Putamen (tissue), 1 donor: ENCODE measurements at places on chromosomes 1 and 21.

DNA sequence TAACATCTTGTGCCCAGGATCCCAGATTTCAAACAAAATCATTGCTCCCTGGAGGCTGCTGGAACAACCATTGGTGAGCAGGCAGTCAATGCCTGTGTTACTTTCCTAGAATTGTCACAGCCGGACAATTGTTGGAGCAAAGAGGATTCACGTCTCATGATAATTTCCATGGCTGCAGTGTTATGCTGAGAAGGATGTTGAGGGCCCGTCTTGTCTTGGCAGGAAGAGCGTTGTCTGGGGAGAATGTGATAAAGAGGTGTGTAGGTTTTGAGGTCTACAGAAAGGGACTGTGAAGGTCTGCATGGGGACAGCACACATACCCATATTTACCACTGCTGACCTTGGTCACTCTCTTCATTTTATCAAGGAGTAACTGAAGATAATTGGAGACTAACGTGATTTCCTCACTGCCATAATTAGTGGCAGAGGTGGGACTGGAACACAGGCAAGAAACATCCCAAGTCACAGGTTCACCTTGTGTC lies 6.3 kb downstream of the MECR start:
- DNase-seq = no peak

- DNase-seq = no peak
These were observed 4.3 kb downstream of the MEF2D start for GRCh38 chr1:156496211-156496761.

GRCh38 chr1:163170331-163170730 lies 32.4 kb downstream of the RGS5 start:
- no peak for DNase-seq

DNA sequence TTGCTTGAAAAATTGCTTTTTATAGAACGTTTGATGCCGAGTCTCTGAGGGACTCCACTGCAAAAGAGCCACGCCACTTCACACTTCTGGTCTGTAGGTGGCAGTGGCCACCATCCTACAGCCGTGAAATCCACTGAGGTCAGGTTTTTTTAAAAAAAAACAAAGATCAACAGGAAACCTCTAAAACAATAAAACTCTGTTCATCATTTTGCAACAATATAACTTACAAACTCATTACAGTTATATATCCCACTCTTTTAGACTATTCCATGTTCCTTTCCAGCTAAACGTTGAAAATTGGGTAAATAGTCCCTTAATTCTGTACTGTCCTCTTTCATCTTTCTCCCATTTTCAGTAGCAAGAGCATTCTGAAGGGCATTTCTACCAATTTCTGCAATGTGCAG lies 64.6 kb upstream of the FMN2 start:
- DNase-seq = peak; percentile 25

DNA sequence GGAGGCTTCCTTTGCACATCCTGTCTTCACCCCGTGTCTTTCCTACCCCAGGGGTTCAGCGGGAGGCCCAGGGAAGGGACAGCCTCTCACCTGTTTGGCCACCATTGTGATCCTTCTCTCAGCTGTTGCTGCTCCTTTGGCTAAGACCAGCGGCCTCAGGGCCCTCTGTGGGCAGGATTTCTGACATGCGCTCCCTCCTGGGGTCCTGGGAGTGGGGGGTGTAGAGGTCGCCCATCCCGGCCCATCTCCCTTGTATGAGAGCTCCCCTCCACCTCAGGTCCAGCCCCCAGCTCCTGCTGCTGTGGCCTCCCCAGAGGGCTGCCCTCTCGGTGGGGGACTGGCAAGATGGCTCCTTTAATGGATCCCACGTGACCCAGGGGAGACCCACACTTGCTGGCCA lies 120.5 kb downstream of the PRDM2 start:
- no peak for DNase-seq

DNA sequence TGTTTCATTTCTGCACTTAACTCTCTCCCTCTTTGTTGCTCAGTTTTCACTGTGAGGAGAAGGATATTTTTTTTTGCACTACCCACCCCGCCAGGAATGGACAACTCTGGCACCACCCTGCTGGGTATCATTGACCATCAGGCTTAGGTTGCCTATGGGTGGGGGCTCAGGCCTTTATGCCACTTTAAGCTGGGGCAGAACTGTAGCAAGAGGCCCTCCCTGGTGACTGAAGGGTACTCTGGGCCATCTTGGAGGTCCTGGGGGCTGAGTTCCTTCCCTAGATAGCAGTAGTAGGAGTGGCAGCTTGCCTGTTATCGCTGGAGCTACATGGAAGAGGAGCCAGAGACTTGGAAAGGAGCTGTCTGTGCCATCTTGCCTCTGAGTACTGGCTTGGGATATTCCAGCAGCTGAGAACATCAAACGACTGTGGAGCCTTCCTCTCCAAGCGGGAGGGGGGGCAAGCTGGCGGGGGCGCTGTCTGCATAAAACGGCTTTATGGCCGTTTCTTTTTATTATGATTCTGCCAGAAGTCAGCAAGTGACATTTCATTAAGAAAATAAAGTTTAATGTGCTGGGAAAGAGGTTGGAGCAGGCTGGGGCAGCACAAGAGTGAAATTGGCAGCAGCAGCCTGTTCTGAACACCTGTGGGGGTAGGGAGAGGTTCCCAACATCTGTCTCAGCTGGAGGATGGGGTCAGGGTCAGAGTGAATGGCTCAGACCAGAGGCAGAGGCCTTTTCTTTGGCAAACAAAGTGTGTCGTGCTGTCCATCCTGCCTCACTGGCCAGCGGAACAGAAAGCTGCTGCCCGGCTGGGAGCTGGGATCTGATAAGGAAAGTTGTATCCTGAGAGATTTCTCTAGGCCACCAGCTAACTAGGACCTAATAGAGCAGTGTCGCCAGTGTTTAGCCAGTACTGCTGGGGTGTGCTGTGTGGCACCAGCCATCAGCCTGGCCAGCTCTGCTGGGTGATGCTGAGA lies 32.9 kb downstream of the TMEM53 start:
- no peak for DNase-seq

DNA sequence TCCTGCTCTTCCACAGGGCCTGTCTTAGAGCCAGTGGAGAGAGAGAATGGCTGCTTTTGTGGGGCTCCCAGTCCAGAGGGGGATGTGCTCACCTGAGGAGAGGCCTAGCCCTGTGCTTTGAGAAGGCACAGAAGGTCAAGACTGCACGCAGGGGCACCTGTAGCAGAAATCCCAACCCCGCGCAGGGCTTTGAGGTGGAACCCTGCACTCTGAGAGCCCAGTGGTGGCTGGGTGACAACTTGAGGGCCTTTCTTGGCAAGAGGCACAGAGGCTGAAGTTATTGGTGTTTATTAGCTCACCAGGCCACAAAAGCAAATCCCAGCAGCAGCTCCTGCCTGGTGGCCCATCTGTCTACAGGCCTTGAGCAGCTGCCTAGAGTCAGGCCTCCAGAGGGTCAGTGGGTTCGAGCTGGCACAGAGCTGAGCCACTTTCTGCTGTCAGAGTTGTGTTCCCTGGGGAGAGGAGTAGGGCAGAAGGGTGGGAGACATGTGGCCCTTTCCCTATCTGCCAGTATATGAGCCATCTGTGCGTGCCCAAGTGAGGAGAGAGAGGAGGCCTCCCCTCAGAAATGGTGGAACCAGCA lies 31.4 kb downstream of the SZRD1 start:
- no peak for DNase-seq

- peak; percentile 89 for DNase-seq
These were observed 9.3 kb downstream of the MASP2 start for GRCh38 chr1:11037740-11038182.

- no peak for DNase-seq
These were observed 181.7 kb upstream of the DPYD start for GRCh38 chr1:98102345-98103030.

DNA sequence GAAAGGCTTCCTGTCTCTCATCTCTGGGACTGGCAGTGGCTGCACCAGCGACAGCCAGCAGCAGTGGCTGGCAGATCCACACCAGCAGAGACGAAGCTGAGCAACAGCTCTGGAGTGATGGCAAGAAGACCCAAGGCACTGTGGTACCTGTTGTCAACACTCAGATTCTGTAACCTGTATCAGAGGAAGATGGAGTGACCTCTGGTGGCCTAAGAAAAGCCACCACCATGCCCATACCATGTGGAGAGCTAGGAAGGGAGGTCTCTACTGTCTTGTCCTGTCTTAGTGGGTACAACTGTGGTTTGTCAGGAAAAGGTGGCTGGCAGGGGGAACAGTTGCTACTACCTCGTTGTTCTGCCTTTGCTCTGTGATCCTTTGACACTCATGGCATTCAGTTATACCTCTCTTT lies 22.5 kb upstream of the RHBDL2 start:
- DNase-seq = no peak

- no peak for DNase-seq
These were observed 119.0 kb upstream of the USP24 start for GRCh38 chr1:55334160-55334559.

GRCh38 chr21:45228171-45228641 lies 59.5 kb downstream of the POFUT2 start:
- DNase-seq = peak; percentile 69

DNA sequence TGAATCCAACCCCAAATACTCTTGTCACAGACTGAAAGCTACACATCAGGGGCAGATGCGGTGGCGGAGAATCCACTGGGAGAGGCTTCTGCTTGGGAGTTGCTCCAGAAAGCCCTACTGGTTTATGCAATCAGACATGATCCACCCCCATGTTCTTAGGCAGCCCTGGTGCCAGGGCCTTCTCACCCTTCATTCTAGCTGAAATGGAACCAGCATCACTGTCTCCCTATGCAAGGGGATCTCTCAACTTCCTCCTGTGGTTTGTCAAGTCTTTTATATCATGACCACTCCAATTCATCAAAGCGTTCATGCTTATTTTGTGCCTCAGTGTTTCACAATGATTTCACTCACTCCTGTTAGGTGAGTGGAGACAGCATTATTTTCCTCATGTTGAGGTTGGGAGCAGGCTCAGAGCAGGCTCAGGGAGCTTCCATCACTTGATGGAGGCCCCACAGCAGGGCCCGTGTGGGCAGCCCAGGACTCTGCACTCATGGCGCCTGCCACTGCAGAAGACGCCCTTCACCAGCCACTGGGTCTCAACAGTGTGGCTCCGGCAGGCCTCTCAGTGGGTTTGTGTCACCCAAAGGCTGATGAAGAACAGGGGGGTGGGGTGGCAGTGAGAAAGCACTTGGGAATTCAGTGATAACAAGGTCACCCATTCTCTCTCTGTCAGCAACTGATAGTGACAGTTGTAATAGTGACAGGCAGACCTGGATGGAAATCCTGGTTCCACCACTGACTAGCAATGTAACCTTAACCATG lies 67.1 kb downstream of the CD58 start:
- DNase-seq = peak; percentile 57

- no peak for DNase-seq
These were observed 2.7 kb downstream of the DAB1 start for GRCh38 chr1:57420981-57421785.

- DNase-seq = no peak
These were observed 309.9 kb upstream of the PRMT6 start for GRCh38 chr1:106746448-106747085.

DNA sequence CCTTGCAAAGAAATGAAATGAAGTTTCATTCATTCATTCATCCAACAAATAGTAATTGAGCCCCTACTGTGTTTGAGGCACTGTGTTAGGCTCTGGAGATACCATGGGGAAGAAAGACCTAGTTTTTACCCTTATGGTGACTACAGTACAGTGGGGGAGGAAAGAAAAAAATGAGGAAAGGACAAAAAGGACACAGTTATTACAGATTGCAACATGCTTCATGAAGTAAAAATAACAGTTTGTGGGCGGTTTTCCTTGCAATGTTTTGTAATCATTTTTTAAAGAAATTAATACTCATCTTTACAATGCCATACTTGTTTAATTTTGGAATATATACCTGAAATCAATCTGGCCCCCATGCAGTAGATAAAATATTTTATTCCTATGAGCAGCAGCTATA lies 120.3 kb downstream of the TM2D1 start:
- no peak for DNase-seq

- DNase-seq = no peak
These were observed 471 bp upstream of the MTF2 start for GRCh38 chr1:93078638-93078985.

GRCh38 chr1:103365860-103366569 lies 159.5 kb upstream of the RNPC3 start:
- DNase-seq = no peak

DNA sequence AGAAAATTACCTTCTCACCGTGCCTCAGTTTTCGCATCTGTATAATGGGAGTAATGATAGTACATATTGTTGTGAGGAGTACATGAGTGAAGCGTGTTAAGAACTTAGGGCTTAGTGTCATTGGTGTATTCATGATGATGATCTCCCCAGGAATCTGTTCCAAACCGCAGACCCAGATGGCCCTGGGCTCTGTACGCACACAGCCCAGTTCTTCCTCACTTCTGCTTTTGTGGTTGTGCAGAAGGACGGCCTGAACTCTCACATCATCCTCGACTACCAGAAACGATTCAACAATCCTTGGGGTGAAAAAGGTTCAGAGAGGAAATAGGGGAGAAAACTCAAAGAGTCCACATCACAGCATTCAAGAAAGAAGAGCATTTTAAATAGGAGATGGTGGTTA lies 323.0 kb downstream of the CAMTA1 start:
- DNase-seq = no peak
